CD4-positive, alpha-beta T cell treated with Interleukin-17A for 4 hours (primary cell): ENCODE measurements at places on chromosomes 16 and 17.

DNA sequence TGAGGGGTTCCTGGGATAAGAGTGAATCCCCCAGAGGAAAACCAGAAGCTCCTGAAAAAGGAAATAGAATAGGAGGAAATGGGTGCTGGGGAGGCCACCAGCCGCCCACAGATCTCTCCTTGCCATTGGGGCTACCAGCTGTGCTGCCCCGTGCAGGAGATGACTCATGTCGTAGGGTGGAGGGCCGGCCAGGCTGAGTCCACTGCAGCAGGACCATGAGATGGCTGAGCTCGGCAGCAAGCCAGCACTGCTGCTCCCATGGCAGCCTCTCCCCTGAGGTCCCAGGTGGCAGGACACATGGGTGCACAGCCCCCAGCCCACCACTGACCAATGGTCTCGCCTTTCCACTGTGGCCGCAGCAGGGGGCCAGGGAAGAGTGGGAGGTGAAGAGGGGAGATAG, 95.5 kb downstream of the GNAO1 start:
- no peak for DNase-seq

DNA sequence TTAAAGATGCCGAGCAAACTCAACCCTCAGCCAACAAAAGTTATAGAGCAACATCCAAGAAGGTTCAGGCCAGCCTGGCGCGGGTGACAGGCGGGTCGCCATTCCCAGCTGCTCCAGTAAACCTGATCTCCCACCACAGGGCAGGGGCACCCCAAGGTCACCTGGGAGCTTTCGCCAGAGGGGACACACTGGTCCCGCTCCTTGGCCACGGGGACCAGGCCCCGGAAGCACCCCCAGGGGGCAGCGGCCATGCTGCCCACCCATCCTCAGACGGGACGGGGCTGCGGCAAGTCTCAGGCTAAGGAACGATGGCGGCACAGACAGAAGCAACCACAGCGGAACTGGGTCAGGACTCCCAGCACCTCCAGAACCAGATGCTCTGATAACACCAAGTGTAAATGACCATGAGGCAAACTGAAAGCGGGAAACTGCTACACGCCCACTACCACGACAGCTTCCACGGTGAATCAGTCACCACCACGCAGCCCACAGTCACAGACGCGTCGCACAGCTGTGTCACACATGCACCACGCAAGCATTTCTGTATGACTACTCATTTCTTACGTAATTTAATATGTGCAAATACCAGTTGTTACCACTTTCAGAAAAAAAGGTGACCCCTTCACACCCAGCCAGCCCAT, 14.1 kb upstream of the CCDC154 start:
- no peak for DNase-seq

DNA sequence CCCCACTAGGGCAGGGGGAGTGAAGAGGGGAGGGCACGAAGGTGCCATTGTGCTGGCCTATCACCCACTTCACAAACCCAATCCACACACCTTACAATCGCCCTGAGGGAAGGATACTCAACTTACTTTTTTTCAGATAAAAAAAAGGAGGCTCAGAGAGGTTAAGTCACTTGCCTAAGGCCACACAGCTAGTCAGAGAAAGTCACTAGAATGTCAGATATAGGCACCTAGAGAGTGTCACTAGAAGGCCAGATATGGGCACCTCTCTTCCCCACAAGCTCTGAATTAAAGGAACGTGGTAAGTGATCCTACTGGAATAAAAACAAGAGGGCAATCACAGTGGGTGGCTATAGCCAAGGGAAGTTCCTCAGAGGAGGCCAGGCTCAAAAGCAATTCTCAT, 204.5 kb upstream of the ASIC2 start:
- DNase-seq, result no peak

DNA sequence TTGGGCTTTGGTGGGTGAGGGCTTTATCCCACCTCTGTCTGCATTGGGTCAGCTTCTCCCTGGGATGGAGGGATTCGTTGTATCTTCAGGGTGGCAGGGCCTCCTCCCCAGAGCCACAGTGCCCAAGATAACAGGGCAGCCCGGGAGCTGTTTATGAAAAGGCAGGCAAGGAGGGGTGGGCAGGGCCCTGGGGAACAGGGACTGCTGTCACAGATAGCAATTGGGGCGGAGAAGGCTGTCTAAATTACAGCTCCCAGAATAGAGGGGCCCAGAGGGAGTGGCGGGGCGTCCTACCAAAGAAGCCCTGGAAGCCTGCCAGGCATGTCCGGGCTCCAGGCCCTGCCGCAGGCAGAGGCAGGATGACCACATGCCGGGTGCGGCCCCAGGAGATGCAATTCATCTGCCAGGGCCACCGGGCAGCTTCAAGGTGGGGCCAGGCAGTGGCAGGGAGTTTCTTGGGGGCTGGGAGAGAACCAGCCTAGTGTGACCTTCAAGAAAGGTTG, 18.8 kb upstream of the PHOSPHO1 start:
- DNase-seq, result no peak

DNA sequence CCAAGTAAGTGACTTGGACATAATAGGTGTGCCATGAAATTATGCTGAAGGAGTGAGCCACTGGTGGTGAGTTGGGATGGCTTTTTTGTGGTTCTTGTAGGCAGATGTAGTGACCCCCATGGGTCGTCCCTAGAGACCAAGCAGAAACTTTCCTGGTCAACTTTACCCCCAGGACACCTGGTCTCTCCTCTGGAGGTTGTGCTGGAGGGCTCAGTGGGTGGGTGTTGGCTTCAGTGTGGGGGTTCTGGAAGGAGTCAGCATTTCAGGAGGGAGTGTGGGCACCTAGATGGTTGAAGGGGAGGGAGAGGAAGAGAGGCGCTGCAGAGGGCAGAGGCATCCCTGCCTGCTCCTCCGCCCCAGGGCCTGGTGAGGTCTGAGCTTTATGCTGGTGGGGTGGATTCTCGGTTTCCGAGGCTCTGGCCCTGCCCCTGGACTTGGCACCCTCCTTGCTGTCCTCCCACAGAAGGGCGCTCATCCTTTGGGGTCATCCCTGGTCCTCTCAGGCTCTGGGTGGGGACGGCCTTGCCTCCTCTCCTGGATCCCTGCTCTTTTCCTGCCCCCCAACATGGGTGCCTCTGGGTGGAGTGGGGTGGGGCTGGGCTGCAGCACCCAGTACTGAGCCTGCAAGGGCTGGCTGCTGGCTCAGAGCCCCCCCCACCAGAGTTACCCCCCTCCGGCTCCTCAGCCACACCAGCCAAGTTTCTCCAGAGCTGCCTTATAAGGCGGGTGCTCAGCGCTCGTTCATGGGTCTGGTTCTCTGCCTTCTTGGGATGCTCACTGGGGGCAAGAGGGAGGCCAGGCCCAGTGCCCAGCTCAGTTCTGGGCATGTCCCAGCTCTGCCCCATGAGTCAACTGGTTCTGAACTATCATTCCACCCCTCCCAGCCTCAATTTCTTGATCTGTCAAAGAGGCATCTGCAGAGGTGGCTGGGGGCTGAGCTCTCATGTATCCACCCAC, 266.8 kb downstream of the SEC14L1 start:
- no peak for DNase-seq

DNA sequence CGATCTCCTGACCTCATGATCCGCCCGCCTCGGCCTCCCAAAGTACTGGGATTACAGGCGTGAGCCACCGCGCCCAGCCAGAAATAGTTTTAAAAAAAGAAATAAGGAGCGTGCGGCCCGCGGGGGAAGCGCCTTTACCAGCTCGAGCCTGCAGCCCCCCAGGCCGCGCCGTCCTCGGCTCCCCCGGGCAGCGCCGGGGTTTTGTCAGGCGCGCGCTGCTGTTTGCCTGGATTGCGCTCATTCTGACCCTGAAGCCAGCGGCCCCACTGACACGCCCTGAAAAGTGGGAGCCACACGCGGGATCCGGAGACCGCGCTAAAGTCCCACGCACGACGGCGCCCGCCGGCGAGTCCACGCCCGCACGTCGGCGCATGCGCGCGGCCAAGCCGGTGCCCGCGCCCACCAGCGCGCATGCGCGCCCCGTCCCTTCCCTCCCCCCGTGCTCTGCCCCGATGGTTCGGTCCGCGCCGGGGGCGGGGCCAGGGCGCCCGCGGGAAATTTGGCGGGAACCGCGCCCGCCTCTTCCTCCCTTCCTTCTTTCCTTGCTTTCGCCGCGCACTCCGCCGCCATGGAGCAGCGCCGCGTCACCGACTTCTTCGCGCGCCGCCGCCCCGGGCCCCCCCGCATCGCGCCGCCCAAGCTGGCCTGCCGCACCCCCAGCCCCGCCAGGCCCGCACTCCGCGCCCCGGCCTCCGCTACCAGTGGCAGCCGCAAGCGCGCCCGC, at the start of gene CDT1:
CDT1 (plus strand) TSS at position 526 of the 724 bp plus-strand sequence; CDS start at position 569, 43 bp downstream.
- peak; percentile 92 for DNase-seq

GRCh38 chr16:69293401-69293800, 17.7 kb upstream of the VPS4A start:
- no peak for DNase-seq

DNA sequence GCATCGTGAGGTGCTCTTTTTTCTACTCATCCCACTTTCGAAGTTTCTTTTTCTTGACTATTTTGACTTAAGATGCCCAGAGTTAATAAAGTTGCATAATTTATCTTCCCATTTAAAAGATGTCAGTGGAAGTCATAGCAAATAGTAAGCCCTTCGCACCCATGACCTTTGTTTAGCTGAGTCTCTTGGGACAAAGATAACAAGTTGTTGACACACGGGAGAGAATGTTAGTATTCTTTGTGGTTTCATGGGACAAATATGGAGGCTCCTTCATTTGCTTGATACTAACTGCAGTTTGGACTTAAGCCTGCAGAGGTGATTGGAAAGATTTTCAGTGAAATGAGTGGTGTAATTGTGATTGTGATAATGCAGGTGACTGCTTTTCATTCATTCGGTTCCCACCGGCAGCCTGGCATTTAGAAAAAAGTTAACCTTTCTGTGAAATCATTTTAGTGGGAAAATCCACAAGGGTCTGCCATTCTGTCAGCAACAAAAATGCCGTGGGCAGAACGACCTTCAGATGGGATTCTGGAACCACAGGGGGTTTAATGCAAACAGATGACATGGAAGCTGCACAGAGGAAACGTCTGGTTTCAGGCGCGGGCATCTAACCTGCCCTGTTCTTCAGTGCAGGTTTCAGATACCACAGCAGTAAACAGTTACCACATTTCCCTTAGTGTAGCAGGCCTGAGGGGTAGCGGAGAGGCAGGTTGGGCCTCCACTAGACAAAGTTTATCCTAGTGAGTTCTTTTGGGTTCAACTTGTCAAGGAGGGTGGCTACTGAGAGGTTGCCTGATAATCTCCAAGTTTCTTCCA, 123.0 kb downstream of the RPTOR start:
- peak; percentile 66 for DNase-seq

DNA sequence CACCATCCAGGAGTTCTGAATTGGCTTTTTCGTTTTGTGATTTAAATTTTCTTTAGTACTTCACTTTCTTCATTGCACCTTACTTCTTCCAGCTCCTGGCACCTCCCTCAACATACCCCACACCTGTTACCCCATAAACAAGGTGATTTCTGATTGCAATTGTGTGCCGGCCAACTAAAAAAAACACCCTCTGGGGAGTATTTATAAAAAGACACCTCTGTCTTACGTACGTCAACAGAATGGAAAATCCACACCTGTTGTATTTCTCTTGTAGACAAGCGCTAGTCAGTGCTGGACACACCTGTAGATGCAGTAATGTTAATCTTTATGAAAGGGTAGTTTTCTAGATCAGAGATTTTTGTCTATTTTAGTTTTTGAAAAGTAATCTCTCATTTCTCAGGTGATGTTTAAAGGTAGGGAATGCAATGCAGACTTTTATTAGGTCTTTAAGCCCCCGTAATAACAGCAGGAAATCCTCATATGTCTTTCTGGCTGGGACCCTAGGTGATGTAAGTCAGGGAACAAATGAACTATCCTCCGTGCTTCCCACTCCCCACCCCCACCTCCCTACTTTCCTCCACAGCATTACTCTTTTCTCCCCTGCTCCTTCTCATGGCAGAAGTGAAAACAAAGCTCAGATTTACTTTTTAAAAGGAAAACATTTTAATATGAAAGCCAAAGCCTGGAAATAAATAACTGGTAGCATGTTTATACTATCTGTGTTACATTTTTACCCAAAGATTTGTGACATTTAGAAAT, 4.2 kb downstream of the MSI2 start:
- no peak for DNase-seq

DNA sequence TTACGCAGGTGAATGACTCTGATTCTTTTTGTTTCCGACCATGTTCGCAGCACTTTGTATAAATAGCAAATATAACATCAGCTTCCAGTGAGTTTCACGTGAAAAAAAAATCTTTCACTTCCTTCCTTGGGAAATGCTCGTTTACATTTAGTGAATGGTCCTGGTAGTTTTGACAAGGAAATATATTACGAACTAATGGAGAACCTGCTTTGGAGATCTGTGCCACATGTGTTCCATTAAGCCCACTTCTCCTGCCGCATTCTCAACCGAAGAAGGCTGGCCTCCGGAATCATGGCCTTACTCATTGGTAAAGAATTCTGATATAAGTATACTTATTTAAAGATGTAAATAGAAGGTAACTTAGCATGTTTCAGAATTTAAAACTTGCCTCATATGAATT, 3.6 kb downstream of the CRAMP1 start:
- DNase-seq, result no peak

GRCh38 chr16:8853611-8854010, 15.2 kb downstream of the CARHSP1 start:
- DNase-seq, result no peak

DNA sequence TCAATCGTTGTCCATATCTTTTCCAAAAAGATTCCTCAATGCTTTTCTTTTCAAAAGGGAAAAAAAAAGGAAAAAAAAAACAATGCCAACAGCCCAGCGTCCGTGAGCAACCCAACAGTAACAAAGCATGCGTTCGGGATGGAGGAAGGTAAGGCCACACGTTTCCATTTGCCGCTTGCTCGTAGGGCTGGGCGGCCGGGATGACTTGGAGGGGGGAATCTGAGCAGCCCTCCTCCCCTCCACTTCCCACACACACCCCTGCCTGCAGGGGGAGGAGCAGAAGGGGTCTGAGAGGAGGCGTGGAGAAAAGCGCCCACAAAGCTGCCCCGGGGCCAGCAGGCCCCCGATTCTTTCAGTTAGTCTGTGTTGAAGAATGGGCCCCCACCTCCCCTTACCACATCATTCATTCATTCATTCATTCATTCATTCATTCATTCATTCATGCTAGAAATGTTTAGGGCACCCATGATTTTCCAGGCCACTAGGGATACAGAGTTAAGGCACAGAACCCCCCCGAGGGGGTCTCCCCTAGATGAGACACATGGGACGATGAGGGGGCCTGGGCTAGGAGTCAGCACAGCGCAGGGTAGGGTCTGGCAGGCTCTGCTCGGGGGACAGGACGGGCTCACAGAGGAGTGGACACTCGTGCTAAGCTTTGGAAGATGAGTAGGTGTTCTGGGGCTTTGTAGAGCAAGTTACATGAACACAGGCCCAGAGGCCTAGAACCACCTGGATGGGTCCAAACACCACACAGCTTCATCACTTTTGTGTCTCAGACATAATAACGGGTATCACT, 10.9 kb upstream of the TBX2 start:
- no peak for DNase-seq

- DNase-seq, result no peak
Observed at GRCh38 chr17:78793415-78793814, 11.3 kb upstream of the CYTH1 start.

DNA sequence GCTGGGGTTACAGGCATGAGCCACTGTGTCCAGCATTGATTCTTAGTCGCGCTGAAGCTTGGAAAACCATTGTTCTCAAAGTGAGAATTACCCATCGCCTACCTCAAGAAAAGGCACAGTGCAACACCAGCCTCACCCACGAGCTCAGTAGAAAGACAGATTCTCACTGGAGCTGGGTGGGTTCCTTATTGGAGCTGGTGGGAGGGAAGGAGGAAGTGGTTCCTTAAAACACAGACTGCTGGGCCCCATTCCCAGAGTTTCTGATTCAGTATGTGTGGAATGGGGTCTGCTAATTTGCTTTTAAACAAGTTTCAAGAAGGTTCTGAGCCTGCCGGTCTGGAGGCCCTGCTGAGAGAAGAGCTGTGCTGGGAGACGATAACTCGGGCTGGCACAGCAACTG, 264.7 kb downstream of the ENGASE start:
- no peak for DNase-seq
